ENCODE measurements at places on chromosomes 4 and X.

- H3K36me3 ChIP-seq: no peaks in the 10 kb centered on the region
- no peak overlapping the region for H3K27ac ChIP-seq
- peaks cover 3% of the 10 kb centered on the region for H3K27me3 ChIP-seq
- no peaks in the 10 kb centered on the region for H3K4me1 ChIP-seq
- no peak overlapping the region for H3K4me3 ChIP-seq
Observed at GRCh38 chrX:446245-446644, 59.5 kb upstream of the PPP2R3B start.

DNA sequence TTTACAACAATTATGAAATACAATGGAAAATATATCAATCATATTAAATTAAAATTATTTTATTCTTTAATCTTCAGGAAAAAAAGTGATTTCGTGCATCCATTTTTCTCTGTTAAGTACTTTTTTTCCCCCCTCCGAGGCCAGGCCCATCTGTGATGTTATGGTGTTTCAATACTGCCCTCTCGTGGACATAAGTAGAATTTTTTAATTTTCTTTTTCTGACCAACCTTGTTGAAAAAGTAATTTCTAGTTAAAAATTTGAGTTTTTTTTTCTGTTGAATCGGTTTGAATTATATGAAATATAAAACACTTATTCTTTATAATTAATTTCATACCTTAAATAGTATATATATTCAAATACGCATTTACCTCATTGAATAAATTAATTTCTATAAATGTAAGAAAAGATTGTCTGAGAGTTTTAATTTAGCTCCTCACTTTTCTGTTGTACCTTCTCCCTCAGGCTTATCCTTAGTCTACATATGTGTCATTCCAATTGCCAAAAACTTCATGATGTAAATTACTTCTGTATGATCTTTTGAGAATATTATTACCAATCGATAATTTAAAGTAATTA lies 175.8 kb upstream of the TECRL start:
- no peaks in the 10 kb centered on the region for H3K36me3 ChIP-seq
- DNase-seq: no peak
- no peak overlapping the region for H3K27ac ChIP-seq
- no peaks in the 10 kb centered on the region for H3K4me1 ChIP-seq
- H3K27me3 ChIP-seq: no peaks in the 10 kb centered on the region

DNA sequence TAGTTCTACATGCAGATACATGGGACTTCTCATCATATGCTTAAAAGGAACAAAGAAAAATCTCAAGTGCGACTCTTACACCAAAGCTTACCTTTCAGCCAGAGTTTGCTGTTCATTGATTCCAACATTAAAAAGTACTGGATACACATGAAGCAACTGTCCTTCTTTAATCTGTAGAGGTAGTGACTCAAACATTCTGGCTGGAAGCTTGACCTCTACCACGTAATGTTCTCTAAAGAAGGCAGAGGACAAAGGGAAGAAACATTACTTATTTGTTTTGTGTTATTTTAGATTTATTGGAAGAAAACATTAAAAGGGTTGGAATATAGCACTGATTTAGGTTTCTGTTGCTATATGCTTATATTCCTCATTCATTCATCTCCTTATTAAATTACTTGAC lies 476.1 kb downstream of the IL15 start:
- H3K4me1 ChIP-seq: no peaks in the 10 kb centered on the region
- no peak overlapping the region for H3K27ac ChIP-seq
- no peak overlapping the region for H3K4me3 ChIP-seq
- H3K36me3 ChIP-seq: no peaks in the 10 kb centered on the region
- no peak for DNase-seq

- no peak overlapping the region for H3K4me3 ChIP-seq
- H3K4me1 ChIP-seq: no peaks in the 10 kb centered on the region
- no peaks in the 10 kb centered on the region for H3K27me3 ChIP-seq
- no peak overlapping the region for H3K27ac ChIP-seq
Observed at GRCh38 chr4:67122029-67122428, 423.3 kb downstream of the CENPC start.

- no peak for DNase-seq
- no peaks in the 10 kb centered on the region for H3K27me3 ChIP-seq
- peak overlapping the region; percentile 54 for H3K27ac ChIP-seq
- peaks cover 10% of the 10 kb centered on the region for H3K4me1 ChIP-seq
- no peaks in the 10 kb centered on the region for H3K36me3 ChIP-seq
Observed at GRCh38 chrX:10110984-10111363, 45.8 kb upstream of the CLCN4 start.

DNA sequence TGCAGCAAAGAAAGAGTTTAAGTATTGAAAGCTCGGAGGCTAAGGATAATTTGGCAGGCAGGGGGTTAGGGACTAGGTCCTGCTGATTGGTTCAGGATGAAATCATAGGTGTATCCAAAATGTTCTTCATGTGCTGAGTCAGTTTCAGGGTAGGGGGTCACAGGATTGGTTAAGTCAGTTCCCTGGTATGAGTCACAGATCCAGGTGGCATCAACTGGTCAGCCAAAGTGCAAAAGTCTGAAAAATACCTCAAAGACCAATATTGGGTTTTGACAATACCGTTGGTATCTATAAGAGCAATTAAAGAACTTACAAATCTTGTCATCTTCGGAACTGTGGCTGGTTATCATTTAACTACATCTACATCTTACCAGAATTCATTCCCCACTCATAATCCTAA lies 25.6 kb upstream of the PRDM8 start:
- no peak for DNase-seq
- H3K27ac ChIP-seq: no peak overlapping the region
- no peak overlapping the region for H3K4me3 ChIP-seq
- H3K36me3 ChIP-seq: no peaks in the 10 kb centered on the region
- no peaks in the 10 kb centered on the region for H3K27me3 ChIP-seq

DNA sequence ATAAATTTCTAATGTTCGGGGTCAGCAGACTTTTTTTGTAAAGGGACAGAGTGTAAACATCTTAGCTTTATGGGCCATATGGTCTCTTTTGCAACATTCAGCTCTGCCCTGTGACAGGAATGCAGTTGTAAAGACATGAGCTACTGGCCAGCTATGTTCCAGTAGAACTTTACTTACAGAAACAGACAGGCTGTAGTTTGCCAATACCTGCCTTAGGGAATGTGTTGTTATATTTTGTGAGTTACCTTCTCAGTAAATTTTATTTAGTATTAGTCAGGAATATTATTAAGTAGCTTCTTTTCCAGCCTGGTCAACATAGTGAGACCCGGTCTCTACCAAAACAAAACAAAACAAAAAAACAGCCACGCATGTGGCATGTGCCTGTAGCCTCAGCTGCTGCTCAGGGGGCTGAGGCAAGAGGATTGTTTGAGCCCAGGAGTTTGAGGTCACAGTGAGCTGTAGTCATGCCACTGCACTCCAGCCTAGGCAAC lies 48.7 kb downstream of the HTT start:
- H3K27me3 ChIP-seq: no peaks in the 10 kb centered on the region
- peaks cover 31% of the 10 kb centered on the region for H3K36me3 ChIP-seq
- peaks cover 25% of the 10 kb centered on the region for H3K4me1 ChIP-seq
- DNase-seq: no peak

- no peak overlapping the region for H3K4me3 ChIP-seq
- DNase-seq: no peak
- no peaks in the 10 kb centered on the region for H3K27me3 ChIP-seq
- H3K27ac ChIP-seq: no peak overlapping the region
Observed at GRCh38 chrX:51694254-51694653, 11.6 kb upstream of the CENPVL2 start.

- no peak overlapping the region for H3K27ac ChIP-seq
- no peaks in the 10 kb centered on the region for H3K27me3 ChIP-seq
- no peak overlapping the region for H3K4me3 ChIP-seq
- no peaks in the 10 kb centered on the region for H3K4me1 ChIP-seq
- no peaks in the 10 kb centered on the region for H3K36me3 ChIP-seq
Observed at GRCh38 chr4:142497606-142498005, 348.5 kb downstream of the INPP4B start.

- H3K36me3 ChIP-seq: no peaks in the 10 kb centered on the region
- no peak overlapping the region for H3K27ac ChIP-seq
- H3K27me3 ChIP-seq: no peaks in the 10 kb centered on the region
- DNase-seq: no peak
- H3K4me1 ChIP-seq: no peaks in the 10 kb centered on the region
Observed at GRCh38 chr4:36676139-36677050, 395.0 kb downstream of the DTHD1 start.

DNA sequence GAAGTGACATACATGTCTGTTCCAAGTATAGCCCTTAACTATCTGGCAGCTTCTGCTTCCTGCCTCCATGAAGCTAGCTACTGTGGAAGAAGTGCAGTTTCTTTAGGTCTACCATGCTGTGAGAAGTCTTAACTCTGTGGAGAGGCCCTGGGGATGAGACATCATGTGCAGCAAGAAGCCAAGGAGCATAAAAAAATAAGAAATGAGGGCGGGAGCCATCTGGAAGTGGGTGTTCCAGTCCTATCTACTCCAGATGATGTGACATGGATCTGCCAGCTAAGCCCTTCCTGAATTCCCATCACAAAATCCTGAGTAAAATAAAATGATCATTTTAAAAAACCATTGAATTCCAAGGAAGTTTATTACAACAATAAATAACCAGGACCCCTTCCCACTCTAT lies 87.9 kb upstream of the TBC1D9 start:
- no peak overlapping the region for H3K4me3 ChIP-seq
- DNase-seq: no peak
- H3K4me1 ChIP-seq: no peaks in the 10 kb centered on the region

DNA sequence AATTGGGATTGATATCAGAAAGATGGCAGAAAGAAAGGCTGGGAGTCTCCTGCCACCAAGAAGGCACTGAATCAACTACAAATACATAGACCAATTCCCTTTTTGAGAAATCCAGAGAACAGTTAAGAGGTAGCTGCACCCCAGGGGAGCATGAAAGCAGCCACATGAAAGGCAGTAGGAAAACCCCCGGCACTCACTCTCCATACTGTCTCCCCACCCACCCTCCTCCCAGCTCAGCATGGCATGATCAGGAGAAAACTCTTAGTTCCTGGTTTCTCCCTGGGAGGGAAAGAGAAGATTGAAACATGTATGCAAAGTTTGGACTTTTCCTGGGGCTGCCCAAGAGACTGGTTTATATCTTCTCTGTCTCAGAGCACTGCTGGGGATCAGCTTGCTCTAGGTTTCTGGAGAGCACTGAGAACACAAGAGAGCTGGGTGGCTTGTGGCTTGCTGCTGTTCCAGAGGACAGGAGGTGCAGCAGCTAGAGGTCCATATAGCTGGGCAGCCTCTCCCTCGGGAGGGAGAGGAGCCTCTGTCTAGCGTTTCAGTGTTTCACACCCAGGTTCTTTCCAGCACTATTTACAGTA lies 305.7 kb downstream of the PDGFC start:
- H3K36me3 ChIP-seq: no peaks in the 10 kb centered on the region
- H3K4me3 ChIP-seq: no peak overlapping the region
- DNase-seq: no peak

DNA sequence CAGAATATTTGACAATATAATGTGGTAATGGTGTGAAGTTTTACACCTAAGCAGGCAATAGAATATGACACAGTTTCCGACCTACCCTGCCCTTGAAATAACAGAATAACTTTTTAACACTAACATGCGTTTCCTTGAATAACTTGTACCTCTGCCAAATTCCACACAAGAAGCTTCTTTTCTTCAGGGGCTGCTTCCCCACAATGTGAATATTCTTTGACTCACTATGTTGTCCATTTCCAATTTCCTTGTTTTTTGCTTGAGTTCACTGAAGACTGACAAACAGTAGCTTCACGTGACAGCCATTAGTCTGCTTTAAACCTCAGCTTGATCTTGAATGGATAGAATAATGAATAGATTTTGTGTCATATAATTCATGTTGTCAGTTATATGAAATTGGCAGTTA lies 14.3 kb downstream of the SHROOM3 start:
- H3K27ac ChIP-seq: no peak overlapping the region
- DNase-seq: no peak
- H3K27me3 ChIP-seq: no peaks in the 10 kb centered on the region
- H3K36me3 ChIP-seq: no peaks in the 10 kb centered on the region
- no peak overlapping the region for H3K4me3 ChIP-seq

- H3K27ac ChIP-seq: no peak overlapping the region
- H3K4me3 ChIP-seq: no peak overlapping the region
- peaks cover 4% of the 10 kb centered on the region for H3K4me1 ChIP-seq
- no peaks in the 10 kb centered on the region for H3K27me3 ChIP-seq
Observed at GRCh38 chr4:79621061-79621460, 213.0 kb upstream of the GK2 start.
